ENCODE measurements at places on chromosomes 3 and 15.

DNA sequence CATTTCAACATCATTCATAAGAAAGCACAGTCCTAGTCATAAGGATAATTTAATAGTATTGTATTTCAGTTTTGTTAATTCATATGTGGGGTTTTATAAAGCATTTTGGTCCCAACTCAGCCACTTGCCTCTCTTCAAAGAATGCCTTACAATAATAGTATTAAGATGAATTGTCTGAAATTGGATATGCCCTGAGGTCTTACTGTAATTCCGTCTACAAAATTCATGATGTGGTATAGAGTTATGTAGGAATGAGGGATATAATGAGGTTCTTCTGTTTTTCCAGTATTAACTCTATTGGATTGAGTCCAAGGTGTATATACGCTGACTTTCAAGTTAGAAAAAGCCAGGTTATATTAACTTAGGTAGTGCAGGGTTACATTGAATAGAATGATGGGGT, 177.0 kb downstream of the GOLIM4 start:
- DNase-seq = no peak

DNA sequence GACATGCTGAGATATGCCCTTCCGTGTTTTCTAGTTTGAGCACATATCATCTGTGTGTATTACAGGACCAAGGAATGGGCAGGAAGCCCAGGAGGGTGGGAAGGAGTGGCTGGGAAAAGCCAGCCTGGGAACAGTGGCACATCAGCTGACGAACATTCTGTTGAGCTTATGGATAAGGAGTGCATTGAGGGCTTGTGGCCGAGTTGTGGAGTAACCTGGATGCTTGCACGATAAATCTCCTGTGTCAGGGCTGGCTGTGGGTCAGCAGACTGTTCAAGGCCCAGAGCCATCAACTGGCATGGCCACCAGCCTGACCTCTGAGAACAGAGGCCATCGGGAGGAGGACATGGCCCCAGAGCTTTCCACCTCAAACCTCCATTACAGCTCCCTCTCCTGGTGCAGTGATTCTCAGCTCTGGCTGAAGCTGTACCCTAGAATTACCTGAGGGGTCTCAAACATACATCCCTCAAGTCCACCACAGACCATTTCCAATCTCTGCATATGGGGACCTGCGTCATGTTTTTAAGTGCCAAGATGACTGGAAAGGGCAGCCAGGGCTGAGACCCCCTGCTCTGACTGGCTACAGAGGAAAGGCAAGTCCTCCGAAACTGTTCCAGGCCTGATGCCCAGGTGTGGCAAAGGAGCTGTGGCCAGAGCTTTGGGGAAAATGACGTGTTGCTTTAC, 4.8 kb upstream of the VILL start:
- DNase-seq = no peak

DNA sequence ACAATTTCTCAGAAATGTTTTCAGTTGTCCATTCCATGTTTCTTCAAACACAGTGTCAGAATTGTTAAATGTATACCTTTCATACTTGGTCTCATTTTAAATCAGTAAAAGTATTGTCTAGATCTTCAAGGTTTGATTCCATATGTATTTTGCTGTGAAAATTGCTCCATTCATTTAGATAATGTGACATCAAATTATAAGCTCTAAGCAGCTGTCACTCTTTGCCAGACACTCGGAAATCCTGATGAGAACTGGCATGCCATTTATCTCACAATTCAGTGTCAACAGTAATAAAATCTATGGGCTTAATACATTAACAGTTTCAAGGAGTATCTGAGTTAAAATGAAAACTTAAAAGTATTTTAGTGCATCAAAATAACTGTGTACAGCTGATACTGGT, 1025.3 kb upstream of the EPHA6 start:
- DNase-seq = no peak

- no peak for DNase-seq
Observed at GRCh38 chr3:150128126-150128525, 157.4 kb upstream of the PFN2 start.

GRCh38 chr3:17491601-17492000, 250.8 kb downstream of the TBC1D5 start:
- no peak for DNase-seq

- DNase-seq = peak; percentile 82
Observed at GRCh38 chr15:51750792-51751696, at the start of gene TMOD2. Gene TMOD2, plus strand, starts transcription at chr15:51751597. Its CDS starts 14,845 bp downstream, at chr15:51766442.

GRCh38 chr3:158095111-158095813, 11.0 kb downstream of the SHOX2 start:
- no peak for DNase-seq

DNA sequence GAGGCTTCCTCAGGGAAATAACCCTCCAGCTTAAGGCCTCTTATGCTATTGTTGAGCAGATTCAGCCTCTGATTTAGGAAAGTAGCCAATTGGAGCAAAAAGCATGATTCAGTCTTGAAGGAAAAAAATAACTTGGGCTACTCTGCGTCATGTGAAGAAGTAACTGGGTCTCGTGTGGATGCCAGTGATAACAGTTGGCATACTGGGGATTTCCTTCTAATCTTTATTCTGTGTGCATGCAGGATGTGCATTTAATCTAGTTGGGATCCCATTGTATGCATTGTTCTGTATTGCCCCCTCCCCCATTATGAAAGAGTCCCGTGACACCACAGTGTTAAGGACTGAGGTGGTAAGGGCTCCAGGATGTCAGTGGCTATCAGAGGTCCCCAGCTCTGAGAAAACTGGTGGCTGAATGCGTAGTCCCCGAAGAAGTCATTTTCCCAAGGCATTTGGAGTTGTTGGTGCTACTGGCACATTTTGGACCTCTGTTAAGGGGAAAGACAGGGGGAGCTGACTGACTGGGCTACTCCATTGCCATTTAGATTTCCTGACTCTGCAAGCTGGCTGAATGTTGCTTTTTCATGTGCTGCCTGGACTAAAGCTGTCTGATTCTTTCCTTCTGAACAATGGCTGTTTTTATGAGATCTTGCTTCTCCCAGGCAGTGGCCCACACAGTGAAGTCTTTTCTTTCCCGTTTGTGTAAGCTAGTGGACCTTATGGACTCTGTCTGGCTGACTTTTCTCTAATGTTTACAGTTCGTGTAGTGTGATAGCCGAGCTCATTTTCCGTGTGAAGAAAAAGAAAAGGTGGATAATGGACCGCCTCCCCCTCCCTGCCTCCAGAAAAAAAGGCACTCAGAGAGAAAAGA, 38.4 kb upstream of the TRAK1 start:
- peak; percentile 34 for DNase-seq

- no peak for DNase-seq
Observed at GRCh38 chr3:48219543-48219942, 3.8 kb upstream of the CAMP start.

DNA sequence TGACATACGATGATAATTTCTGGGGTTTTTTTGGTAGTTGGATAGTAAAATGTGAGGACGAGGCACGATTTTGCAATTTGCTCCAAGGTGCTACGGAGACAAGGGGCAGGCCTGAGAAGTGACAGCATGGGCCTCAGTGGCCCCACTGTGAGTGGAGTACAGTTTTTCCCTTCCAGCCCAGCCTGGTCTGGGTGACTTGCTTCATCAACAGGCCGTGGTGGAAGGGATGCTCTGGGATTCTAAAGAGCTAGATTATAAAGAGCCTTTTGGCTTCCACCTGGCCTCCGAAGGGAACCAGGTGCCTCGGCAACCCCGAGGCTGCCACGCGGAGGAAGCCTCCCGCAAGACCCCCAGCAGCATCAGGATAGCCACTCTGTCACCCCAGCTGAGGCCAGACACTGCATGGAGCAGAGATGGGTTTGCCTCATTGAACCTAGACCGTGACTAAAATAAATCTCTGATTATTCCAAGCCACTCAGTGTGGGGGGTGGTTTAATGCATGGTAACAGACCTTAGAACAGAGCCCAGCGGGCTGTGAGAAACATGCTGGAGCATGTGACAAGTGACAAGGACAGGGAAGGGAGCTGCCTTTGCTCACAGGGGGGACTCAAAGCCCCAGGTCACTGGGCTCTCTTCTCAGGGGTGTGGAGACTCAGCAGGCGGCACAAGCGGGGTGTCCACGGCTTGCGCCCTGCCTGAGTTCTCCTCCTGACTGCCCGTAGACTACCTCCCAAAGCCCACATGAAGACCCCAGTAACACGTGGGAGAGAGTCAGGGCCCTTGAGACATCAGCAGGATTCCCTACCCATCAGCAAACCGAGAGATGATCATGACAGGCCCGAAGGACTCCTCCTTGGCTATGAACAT, 22.6 kb upstream of the SLC41A3 start:
- DNase-seq = no peak

- no peak for DNase-seq
Observed at GRCh38 chr15:28983432-28984311, 97.9 kb downstream of the APBA2 start.

- DNase-seq = no peak
Observed at GRCh38 chr15:55741833-55742497, 987 bp downstream of the PRTG start.

DNA sequence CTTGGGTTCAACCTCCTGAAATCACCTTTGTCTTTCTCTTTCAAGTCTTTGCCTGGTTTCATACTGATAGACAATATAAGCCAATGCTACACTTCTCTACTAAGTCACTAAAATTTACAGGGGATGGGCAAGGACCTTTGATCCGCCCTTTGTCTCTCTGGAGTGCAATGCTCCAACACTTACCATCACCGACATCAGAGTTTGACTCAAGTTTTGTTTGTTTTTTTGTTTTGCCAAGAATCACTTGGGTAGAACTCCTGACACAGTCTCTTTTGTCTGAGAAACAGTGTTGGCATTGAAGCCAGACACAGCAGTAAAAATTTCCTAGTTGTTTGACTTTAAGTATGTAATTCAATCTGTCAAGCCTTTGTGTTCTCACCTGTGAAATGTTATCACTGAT, 29.3 kb downstream of the NFKBIZ start:
- no peak for DNase-seq

DNA sequence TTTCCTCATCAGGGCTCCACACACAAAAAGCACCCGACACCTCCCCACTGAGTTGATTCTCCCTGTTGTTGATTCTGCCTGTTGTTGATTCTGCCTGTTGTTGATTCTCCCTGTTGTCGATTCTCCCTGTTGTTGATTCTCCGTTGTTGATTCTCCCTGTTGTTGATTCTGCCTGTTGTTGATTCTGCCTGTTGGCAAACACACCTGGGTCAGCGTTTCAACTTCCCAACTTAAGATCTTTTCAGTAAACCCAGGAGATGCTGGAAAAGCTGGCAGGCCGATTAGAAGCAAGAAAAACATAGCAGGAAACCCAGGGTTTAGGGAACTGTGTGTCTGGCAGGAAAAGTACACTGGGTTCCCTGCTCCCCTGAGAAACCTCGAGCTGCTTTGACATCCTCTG, 47.9 kb downstream of the TNK2 start:
- no peak for DNase-seq

DNA sequence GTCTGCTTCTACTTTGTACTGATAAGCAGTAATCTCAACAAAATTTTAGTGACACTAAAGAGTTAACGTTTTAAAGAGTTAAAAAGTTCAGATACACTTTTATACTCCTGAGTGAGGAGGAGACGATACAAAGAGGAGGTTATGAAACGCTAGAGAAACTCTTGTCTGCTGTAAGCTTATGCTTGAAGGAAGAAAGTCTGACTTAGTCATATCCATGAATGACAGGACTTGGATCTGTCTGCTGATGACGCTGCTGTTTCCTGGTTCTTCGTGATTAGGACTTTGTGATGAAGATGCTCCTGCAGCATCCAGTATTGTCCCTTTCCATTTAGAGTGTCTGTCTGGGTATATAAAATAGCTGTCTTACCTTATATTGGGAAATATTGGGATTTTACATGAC, 15.8 kb downstream of the TCF12 start:
- DNase-seq = no peak

DNA sequence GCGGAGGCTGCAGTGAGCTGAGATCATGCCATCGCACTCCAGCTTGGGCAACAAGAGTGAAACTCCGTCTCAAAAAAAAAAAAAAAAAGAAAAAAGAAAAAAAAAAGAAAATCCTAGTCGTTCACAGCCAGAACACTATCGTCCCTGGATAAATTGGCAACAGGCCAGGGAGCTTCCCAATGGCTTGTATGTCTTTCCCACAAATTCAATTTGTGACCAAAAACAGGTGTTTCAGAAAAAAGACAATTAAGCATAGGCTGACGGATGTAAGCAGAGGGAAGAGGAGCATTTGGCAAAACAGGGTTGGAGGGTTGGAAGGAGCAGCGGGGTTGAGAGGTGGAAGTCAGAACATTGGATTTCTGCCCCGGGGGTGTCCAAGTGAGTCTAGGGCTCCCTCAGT, 8.5 kb downstream of the EPB42 start:
- DNase-seq = no peak

DNA sequence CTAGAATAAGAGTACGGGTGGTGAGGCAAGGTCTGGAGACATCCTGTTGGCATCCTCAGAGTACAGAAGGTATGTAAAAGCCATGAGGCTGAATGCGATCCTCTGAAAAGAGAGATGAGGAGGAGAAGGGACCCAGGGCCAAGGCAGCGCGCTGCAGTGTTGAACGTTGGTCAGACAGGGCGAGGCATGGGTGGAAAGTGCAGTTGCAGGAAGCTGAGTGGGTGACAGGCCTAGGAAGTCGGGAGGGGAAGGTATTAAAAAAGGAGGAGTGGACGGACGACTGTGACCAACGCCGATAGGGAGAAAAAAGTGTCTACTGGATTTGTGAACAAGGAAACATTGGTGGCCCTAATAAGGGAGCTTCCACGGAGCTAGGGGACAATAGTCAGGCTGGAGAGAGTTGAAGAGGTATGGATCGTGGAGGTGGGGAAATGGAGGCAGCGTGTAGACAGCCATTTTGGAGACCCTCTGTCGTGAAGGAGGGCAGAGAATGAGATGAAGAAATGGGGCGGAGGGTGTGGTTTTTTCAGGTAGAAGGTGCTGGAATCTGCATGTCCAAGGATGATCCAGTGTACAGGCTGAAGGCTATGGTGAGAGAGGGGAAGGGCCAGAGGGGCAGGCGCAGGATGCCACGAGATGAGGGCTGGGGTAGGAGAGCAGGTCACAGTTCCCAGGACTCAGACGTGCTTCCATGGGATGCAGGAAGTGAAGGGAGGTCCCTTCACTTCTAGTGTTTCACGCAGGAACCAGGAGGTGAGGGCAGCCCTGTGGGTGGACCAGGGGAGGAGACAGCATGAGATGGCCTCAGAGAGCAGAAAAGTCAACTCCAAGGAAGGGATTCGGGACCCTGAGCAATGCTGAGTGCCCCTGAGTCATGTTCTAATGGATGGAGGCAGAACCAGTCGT, 115.9 kb downstream of the ASB7 start:
- DNase-seq = no peak

DNA sequence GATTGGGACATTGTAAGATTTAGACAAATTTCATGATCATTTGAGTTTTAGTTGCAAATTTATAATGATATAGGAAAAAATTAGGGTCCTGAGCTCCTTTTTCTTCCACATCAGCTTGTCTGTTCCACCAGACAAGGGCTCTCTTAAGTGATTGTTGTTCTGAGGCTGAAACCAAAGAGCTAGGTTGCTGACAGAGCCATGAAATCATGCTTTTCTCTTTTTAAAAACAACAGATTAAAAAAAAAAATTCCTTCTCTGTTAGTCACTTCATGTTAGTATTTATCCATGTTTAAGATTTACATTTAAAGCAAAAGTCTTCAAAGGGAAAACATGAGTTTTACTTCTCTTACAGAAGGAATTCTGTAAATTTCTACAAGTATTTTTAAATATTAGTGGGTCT, 56.8 kb downstream of the ATP2C1 start:
- no peak for DNase-seq

Measured in NCI-H146 (cell line).